ENCODE measurements at places on chromosomes 4 and X. TPM values are rescaled to one million over a fixed set of nuclear protein-coding genes. Genes with fewer than 3 reads are reported as not detected.

PCDH7 gene
- total RNA-seq, result 2.6 TPM

DNA sequence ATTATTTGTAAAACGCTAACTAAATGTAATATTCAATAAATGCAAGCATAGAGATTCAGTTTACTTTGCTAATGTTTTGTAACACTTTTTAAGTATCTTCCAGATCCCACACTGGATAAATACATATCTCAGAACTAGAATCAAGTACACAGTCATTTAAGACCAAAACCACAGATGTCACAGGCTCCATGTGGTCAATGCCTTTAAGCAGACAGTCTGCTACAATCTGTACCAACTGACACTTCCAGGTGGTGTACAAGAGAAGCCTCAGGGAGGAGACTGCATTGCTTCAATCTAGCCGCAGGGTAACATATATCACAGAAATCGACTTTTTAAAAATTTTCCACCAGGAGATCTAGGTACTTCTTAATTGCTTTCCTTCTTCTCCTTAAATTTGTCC lies 229.6 kb upstream of the DIAPH2 start:
- no peak for DNase-seq

- DNase-seq, result no peak
These were observed 92.7 kb downstream of the STIM2 start for GRCh38 chr4:26953366-26953765.

ASMTL gene
- total RNA-seq, result 18.9 TPM

DNA sequence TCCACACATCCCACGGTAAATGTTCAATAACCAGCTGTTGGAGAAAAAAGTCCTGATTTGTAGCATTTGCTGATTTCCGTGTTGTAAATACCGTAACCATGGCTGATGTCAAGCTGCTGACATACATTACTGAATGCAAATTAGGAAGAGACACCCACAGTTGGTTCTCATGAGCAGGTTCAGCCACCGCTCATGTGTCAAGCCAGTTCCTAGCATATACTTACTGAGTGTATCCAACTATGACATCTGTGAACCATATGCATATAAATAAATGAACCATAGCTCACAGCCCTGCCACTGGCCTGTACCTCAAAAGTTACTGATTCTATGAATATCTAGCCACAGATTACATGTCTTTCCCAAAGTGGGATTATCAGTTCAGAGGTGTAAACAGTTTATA lies 29.5 kb downstream of the FHDC1 start:
- no peak for DNase-seq

ITM2A gene
- total RNA-seq, result 16.1 TPM

DNA sequence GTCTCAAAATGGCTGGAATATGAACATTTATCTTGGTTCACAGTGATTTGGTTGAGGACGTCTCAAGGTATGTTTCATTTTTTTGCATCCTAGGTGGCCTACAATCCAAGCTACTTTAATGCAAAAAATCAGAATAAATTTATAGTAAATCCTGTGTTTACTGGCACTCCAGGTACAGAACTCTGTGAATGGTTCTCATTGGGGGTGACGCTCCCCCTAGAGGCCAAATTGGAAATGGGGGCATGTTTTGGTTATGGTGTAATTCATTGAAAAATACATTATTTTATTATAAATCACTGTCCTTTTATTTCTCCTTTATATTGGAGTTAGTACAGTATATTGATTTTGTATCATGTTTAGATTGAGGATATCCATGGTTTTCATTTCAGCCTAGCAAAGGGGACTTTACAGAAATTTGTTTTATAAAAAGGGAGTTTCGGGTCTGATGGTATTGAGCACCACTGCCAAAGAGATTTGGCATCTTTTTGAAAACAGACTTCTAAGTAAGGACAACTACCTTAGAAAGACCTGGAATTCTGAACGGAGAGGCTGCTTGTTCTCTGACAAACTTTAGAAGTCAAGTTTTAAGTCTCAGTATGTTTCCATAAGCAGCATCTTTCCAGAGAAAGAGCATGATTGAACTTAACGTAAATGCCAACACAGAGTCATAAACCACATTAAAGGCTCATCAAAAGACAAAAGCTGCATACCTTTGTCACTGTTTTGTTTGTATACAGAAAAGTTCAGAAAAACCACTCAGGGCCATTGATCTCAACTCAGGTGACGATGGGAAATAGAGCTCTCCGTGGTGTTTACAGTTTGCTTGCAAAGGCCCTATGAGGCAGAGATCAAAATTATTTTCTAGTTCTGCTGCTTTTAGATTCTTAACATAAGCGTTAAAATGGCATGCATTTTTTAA lies 19.4 kb downstream of the MTM1 start:
- peak; percentile 43 for DNase-seq

GYG2 gene
- 6.0 TPM for total RNA-seq

TMPRSS11D gene
- total RNA-seq, result not detected

DNA sequence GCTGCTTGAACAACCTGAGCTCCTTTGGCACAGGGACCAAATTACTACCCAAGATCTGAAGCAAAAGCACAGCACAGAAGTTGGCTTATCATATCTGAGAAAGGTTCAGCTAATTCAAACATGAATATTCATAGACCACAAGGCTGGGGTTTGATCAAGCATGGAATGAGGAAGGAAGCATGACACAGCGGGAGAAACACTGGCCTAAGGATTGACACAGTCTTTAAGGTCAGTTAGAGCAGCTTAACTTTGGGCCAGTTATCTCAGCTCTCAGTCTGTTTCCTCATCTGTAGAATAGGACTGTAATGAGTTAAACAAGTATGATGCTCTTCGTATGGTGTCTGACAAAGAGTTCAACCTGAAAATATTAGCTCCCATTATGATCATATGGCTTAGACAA lies 88.5 kb upstream of the CBR4 start:
- DNase-seq, result no peak

DNA sequence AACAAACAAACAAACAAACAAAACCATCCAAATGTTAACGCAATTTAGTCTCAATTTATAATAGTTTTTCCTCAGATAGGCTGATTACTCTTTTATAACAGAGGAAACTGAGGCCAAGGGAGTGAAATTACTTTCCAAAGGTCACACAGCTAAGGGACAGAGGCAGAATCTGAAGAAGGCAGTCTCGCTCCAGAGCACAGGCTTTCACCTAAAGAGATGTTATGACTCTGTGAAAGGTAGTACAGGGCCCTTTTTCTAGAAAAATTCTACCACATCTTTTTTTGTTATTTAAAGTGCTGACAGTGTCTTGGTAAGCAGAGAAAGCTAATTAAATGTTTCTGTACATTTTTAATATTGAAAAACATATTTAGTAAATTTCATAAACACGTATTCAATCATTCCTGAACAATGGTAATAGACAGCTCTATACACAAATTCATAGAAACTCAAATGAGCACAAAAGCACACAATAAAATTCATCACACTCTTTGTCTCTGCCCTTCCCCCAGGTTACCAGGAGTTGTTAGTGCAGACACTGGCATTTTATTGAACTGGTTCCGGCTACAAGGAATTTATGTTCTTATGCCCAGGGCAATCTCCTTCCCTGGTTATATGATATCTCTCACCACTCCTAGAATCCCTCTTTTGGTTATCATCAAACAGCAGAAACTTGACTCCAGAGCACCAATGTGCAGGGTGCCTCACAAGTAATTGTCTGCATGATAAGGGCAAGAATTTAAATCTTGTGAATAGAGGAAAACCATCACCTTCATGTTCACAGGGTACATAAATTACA lies 7.7 kb upstream of the APBB2 start:
- no peak for DNase-seq

GRCh38 chrX:20477836-20478524 lies 211.3 kb upstream of the RPS6KA3 start:
- DNase-seq, result no peak

DNA sequence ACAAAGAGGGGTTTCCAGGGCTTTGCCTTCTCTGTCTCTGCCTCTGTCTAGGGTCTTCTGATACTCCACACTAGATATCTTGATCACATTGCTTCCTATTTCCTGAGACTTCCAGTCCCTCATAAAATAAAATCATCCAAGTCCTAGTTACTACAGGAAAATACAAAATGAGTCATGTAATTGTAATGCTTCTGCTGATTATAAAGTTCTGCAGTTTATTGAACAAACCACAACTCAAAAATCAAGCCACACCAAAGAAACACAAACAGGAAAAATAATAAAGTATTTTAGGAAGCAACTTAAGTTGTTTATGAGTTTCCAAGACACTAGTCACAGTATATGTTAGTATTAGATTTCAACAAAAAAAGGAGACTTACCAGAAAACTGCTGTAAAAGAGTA lies 695.1 kb upstream of the GALNTL6 start:
- DNase-seq, result no peak

DNA sequence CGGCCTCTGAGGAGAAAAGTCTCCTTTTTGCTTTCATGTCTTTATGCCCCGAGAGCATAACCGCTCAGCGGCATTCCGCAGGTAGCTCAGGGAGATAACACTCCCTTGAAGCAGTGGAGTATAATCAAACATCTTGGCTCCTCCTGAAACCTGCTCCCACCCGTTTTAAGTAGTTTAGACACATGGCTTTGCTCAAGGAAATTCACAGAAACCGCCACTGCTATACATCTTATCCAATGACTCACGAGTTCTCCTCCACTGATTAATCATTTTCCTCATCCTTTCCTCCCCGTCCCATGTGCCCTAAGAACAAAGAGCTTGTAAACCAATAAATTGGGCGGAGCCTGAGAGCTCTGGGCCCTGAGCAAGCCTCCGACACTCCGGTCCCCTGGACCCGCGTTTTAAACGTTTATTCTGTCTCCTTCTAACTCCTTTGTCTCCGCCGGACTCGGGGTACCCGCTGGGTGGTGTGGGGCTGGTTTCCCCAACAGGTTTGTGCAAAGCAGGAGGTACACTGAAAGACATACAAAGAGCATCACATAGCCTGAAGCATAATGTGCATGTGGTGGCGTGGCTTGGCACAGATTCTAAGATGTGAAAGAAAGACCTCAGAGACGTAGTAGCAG lies 401.2 kb downstream of the TLL1 start:
- DNase-seq, result no peak

DNA sequence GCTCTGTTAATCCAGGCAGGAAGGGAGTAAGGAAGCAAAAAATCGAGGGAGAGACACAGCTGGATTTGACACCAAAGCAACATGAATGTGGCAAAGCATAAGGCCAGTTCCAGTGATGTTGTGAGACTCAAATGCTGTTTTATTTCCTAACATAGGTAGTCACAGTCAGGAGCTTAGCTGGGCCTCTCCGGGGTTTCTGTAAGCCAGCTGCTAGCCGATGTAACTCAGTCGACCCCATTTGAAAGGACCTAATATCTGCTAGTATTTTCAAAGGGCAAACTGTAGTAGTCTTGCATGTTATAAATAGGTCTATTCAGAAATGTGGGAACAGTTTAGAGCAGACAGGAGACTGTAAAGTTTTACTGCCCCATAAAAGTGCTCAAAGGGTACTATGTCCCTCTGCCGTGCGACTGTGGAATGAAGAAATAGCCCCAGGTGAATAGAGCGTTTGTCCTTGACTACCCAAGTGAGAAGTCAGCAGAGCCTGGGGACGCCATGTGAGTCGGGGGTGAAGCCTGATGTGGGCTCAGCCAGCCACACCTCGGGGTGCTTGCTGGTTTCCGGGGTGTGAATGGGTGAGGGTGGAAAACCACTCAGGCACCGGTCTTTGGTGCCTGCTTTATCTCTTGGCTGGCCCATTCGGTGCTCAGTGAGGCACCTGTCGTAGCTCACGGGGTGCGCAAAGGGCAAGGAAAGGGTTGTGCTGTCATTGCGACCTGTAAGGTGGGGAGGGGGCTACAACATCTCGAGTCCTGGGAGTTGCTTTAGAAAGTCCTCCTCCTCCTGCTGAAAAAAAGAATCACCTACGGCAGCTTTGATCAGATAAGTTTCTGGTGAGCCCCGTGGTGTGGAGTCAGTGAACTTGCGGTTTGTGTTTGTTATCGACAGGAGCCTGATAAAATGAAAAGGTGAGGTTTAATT lies 745 bp downstream of the TRIM2 start:
- DNase-seq, result peak; percentile 58

TREX2 gene
- 1.6 TPM for total RNA-seq

DNA sequence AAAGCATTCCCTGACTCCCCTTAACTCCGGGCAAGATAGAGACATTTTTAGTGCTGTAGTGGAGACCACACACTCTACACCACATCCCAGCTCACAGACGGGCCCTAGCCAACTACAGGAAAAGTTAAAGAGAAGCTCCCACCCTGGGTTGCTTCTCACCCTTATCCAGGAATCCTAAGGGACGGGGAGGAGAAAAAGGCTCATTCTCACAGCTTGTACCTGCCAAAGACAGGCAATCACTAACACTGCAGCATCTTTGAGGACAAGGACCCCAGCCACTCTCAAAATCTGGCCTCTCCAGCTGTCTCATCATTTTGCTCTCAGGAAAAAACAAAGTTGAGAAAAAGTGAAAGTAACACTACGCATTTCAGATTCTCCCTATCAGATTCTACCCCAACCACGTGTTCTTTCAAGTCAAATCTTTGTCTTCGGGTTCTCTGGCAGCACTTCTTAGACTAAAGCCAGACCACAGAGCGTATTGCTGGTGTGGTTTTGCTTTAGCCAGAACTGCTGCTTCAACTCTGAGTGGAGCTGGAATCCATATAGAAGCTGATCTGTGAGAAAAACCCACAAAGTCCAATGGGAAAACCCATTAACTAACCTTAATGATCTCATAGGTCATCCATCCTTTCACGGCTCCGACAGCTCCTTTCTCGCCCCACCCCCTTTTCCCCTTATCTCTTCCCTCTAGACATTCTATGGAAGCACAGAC lies 605.9 kb upstream of the DIPK2B start:
- no peak for DNase-seq

DNA sequence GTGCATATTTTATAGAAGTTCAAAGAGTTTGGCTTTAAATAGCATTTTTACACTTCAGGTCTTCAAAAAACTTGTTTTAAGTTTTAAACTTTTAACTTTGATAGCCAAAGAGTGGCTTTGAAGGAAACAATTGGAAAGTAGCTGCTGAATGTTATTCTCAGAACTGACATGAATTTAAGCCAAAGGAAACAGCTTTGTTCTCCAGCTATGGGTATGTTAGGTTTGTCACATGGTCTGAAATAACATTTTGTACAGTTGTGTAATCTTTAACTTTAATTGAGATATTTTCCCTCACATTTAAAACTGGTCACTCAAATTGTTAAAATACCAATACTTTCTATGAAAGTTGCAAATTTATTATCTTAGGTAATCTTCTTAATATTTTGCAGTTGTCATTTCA lies 564.7 kb downstream of the IL15 start:
- no peak for DNase-seq

ZBTB33 gene
- total RNA-seq, result 6.9 TPM

- DNase-seq, result no peak
These were observed 727.7 kb downstream of the DMD start for GRCh38 chrX:32483534-32484136.

DNA sequence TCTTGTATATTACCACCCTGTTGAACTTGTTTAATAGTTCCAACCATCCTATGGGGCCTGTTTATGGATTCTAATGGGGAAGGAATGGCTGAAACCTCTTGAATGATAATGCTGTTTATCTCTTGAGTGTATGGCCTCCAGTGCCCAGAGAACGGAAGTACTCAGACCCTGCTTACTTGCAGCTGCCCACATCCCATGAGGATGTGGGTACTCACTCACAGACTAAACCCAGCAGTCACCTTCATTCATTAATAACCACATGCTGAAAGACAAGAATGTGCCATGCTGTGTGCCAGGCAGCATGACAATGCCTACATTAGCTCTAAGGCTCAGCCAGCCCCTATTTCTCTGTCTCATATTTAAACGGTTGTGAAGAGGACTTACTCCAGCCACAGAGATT lies 5.9 kb upstream of the ARMCX5 start:
- DNase-seq, result no peak
